Vagina (tissue), 2 donors: ENCODE measurements at places on chromosomes 6 and 20. TPM values are rescaled to one million over a fixed set of nuclear protein-coding genes. Genes with fewer than 3 reads are reported as not detected.

- no peaks in the 10 kb centered on the region for H3K36me3 ChIP-seq
- H3K4me1 ChIP-seq = peaks cover 34% of the 10 kb centered on the region
- no peak for DNase-seq
- no peak overlapping the region for H3K27ac ChIP-seq
- no peak overlapping the region for H3K4me3 ChIP-seq
These were observed 90.3 kb downstream of the SNX5 start for GRCh38 chr20:17878069-17878911.

DNA sequence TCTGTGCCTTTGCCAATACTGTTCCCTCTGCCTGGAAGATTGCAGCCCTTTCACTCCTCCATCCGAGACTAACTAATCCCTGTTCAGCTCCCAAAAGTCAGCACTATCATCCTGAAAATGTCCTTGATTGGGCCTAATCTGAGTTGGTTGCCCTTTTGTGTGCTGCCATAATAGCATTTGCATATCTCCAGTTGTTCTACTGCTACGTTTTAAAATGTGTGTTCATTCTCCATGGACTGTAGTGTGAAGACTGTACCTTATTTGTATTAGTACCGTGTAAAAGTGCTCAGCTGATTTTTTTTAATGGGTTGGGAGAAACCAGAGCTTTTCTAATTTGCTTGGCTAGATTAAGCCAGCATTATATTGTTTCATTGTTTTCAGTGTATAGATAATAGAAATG, 401.3 kb downstream of the LAMA2 start:
- no peaks in the 10 kb centered on the region for H3K4me1 ChIP-seq
- H3K36me3 ChIP-seq = no peaks in the 10 kb centered on the region
- DNase-seq = no peak
- no peaks in the 10 kb centered on the region for H3K27me3 ChIP-seq
- no peak overlapping the region for H3K27ac ChIP-seq
- no peak overlapping the region for H3K4me3 ChIP-seq

GRCh38 chr6:160004419-160005175, 35.7 kb downstream of the IGF2R start:
- H3K4me1 ChIP-seq = peaks cover 44% of the 10 kb centered on the region
- no peaks in the 10 kb centered on the region for H3K36me3 ChIP-seq
- H3K4me3 ChIP-seq = no peak overlapping the region
- H3K27me3 ChIP-seq = no peaks in the 10 kb centered on the region
- no peak overlapping the region for H3K27ac ChIP-seq

DNA sequence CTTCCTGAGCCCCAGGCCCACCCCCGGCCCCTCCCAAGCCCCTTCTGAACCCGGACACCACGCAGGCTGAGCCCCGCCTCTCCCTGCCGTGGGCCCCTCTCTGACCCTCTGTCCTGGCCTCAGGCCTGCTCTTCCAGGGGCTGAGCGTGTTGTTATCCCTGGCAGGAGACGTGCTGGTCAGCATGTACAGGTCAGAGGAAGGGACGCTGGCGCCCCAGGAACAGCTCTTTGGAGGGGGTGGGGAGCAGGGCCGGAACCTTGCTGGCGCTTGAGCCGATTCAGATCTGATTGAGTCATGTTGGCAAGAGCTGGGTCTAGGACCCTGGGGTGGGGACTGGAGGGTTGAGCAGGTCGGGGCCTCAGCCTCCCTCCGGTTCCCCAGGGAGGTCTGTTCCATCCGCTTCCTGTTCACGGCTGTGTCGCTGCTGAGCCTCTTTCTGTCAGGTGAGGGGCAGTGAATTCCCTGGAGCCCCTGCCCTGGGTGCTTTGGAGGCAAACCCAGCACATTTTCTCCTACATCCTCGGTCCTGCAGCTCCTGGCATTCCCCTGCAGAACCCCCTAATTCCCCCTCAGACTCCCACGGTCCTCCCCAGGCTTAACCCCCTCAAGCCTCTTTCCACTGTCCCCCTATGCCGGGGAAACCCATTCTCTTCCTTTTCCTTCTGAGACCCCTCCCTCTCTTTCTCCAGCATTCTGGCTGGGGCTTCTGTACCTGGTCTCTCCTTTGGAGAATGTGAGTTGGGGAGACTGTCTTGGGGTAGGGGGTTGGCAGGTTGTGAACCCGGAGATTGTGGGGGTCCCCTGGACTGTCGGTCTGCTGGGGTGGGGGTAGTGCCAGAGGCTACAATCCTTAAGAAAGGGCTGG, 2.0 kb downstream of the SPAG4 start:
- peak overlapping the region; percentile 87 for H3K27ac ChIP-seq
- peak overlapping the region; percentile 57 for H3K4me3 ChIP-seq
- H3K4me1 ChIP-seq = peaks cover 33% of the 10 kb centered on the region
- no peak for DNase-seq

Gene RBPJL
- not detected for total RNA-seq

Gene BACH2
- total RNA-seq = 6.4 TPM

Gene TMEM239
- not detected for total RNA-seq

DNA sequence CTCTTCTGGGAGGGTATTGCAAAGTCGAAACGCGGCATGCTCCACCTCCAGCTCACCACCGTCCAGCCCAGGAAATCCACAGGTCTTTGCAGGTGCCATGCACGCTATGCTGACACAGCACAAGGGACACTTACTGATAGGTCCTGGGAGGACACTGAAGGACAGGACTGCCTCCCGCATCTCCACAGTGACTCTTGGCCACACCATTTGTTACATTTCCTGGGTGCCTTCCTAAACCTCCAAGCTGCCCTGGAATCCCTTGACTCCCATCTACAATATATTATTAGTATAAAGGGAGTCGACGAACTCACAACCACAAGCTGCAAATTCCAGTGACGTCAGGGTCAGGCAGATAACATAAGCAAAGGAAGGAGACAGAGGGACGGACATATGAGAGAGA, 106.9 kb downstream of the JPH2 start:
- H3K36me3 ChIP-seq = no peaks in the 10 kb centered on the region
- no peak for DNase-seq
- no peak overlapping the region for H3K4me3 ChIP-seq
- no peak overlapping the region for H3K27ac ChIP-seq

DNA sequence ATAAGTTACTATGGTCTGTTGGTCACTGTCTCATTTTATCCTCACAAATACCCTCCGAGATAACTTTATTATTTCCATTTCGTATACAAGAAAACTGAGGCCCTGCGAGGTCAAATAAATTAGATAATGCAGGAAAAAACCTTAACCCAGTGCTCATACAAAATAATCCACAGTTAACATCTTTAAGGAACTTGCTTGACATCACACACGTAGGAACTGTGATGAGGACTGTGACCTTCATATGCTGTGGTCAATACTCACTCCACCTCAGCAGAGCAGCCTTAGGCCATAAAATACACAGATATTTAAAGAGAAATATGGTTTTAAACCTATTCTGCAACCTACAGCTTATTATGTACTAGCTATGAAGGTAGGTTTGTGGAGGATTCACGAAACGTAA, 34.3 kb downstream of the PRDM1 start:
- peaks cover 7% of the 10 kb centered on the region for H3K4me1 ChIP-seq
- no peaks in the 10 kb centered on the region for H3K27me3 ChIP-seq
- no peak overlapping the region for H3K27ac ChIP-seq
- DNase-seq = no peak

DNA sequence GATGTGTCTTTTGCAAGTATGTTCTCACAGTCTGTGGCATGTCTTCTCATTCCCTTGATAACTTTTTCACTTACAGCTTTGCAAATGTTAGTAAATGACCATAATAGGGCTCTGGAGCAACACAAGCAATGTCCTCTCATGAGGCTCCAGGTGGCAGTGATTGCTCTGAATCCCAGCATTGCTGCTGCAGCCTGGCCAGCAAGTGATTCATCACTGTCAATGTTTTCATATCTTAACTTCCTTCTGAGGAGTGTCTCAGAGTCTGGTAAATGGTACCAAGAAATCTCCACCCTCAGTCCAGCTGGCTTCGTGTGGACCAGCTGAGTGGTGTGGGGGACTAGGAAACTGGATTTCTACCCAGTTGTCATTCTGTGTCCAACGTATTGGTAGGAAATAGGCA, 139.6 kb downstream of the MYLK4 start:
- H3K36me3 ChIP-seq = no peaks in the 10 kb centered on the region
- H3K4me1 ChIP-seq = no peaks in the 10 kb centered on the region
- DNase-seq = no peak
- H3K27me3 ChIP-seq = no peaks in the 10 kb centered on the region

GRCh38 chr6:138814179-138814834, 18.4 kb downstream of the ECT2L start:
- no peak overlapping the region for H3K27ac ChIP-seq
- H3K36me3 ChIP-seq = no peaks in the 10 kb centered on the region

DNA sequence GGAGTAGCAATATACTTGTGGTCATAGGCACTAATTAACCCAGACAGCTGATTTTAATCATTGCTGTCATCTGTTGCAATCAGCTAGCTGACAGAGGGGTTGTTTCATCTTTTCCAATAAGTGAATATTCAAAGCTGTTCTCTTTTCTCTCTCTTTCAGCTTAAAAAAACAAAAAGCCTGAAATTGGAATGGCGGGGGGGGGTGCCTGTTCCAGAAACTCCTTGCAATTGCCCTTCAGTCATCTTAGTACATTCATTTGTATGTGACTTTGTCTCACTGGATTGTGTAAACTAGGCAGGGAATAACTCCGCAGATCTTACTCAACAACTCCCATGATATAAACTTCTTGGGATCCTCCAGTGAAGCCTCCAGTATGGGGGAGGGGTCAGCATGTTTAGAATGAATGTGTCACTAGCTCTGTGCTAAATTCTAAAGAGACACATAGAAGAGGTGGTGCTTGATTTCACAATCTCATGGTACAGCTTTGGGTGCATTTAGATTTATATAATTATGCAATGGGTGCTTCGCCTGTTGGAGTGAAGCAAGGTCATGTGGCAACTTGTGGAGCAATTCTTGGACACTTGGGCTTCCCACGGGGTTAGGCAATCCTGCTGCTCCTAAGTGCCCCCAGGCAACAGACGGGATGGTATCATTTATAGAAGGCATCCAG, 40.1 kb downstream of the SLC24A3 start:
- peaks cover 73% of the 10 kb centered on the region for H3K4me1 ChIP-seq
- H3K36me3 ChIP-seq = no peaks in the 10 kb centered on the region
- no peak overlapping the region for H3K4me3 ChIP-seq
- no peaks in the 10 kb centered on the region for H3K27me3 ChIP-seq
- H3K27ac ChIP-seq = peak overlapping the region; percentile 62

- no peak for DNase-seq
- no peak overlapping the region for H3K4me3 ChIP-seq
- H3K36me3 ChIP-seq = peaks cover 60% of the 10 kb centered on the region
- H3K4me1 ChIP-seq = peaks cover 15% of the 10 kb centered on the region
- no peak overlapping the region for H3K27ac ChIP-seq
- no peaks in the 10 kb centered on the region for H3K27me3 ChIP-seq
These were observed 28.5 kb downstream of the CDC5L start for GRCh38 chr6:44415873-44416502.

Gene MDFI
- total RNA-seq = 37.3 TPM

Gene HSPA1L
- total RNA-seq = 0.98 TPM

- H3K4me1 ChIP-seq = no peaks in the 10 kb centered on the region
- H3K36me3 ChIP-seq = peaks cover 5% of the 10 kb centered on the region
- DNase-seq = no peak
- H3K4me3 ChIP-seq = no peak overlapping the region
- H3K27ac ChIP-seq = no peak overlapping the region
These were observed 24.5 kb upstream of the TCFL5 start for GRCh38 chr20:62885896-62886708.

GRCh38 chr6:107668743-107669474, 155.2 kb downstream of the SCML4 start:
- peaks cover 9% of the 10 kb centered on the region for H3K4me1 ChIP-seq
- no peak overlapping the region for H3K4me3 ChIP-seq
- no peaks in the 10 kb centered on the region for H3K27me3 ChIP-seq
- H3K36me3 ChIP-seq = no peaks in the 10 kb centered on the region
- DNase-seq = no peak

GRCh38 chr6:102549221-102549874, 1155.8 kb downstream of the GRIK2 start:
- no peaks in the 10 kb centered on the region for H3K4me1 ChIP-seq
- H3K36me3 ChIP-seq = no peaks in the 10 kb centered on the region
- no peaks in the 10 kb centered on the region for H3K27me3 ChIP-seq
- no peak overlapping the region for H3K27ac ChIP-seq

Gene EPHA7
- total RNA-seq = 2.7 TPM

Gene SSR1
- 48.1 TPM for total RNA-seq

GRCh38 chr6:128515550-128516513, 4.6 kb downstream of the PTPRK start:
- H3K27me3 ChIP-seq = no peaks in the 10 kb centered on the region
- peaks cover 58% of the 10 kb centered on the region for H3K4me1 ChIP-seq
- DNase-seq = no peak
- no peak overlapping the region for H3K4me3 ChIP-seq
- H3K27ac ChIP-seq = peak overlapping the region; percentile 8

- peaks cover 3% of the 10 kb centered on the region for H3K36me3 ChIP-seq
- H3K4me1 ChIP-seq = no peaks in the 10 kb centered on the region
- no peak overlapping the region for H3K4me3 ChIP-seq
- H3K27ac ChIP-seq = no peak overlapping the region
These were observed 11.5 kb downstream of the TOMM6 start for GRCh38 chr6:41798901-41799558.

Gene SHLD1
- total RNA-seq = 0.98 TPM

Gene ZKSCAN3
- total RNA-seq = 2.9 TPM

GRCh38 chr6:17354700-17355403, 38.5 kb upstream of the CAP2 start:
- no peak for DNase-seq
- no peak overlapping the region for H3K4me3 ChIP-seq

GRCh38 chr20:55269913-55270312, 735.4 kb downstream of the CBLN4 start:
- no peak overlapping the region for H3K27ac ChIP-seq
- no peaks in the 10 kb centered on the region for H3K27me3 ChIP-seq
- no peak overlapping the region for H3K4me3 ChIP-seq
- H3K4me1 ChIP-seq = no peaks in the 10 kb centered on the region
- DNase-seq = no peak

GRCh38 chr6:166600931-166601330, 14.5 kb upstream of the RAMACL start:
- H3K4me1 ChIP-seq = peaks cover 25% of the 10 kb centered on the region
- DNase-seq = no peak
- H3K36me3 ChIP-seq = no peaks in the 10 kb centered on the region
- H3K27ac ChIP-seq = no peak overlapping the region
- H3K4me3 ChIP-seq = no peak overlapping the region

DNA sequence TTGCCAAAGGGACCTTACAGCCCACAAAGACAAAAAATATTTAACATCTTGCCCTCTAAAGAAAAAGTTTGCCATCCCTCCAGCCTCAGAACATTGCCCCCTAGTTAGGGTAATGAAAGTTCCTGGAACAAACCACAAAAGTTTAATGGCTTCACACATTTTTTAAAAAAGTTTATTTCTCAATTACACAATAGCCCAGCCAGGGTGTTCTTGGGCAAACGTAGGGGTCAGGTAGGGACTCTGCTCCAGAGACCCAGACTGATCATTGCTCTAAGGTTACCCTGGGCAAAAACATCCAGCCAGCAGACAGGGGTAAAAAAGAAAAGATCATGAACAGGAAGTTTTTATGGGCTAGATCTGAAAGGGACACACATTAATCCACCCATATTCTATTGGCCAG, 4.5 kb upstream of the ISM1 start:
- no peak for DNase-seq
- H3K27ac ChIP-seq = no peak overlapping the region
- H3K36me3 ChIP-seq = no peaks in the 10 kb centered on the region
- peaks cover 18% of the 10 kb centered on the region for H3K4me1 ChIP-seq
- no peaks in the 10 kb centered on the region for H3K27me3 ChIP-seq

Gene STK35
- 11.5 TPM for total RNA-seq

Gene TRERF1
- 20.6 TPM for total RNA-seq

GRCh38 chr6:144093658-144094057, 1.7 kb downstream of the SF3B5 start:
- DNase-seq = no peak
- peaks cover 20% of the 10 kb centered on the region for H3K4me1 ChIP-seq
- H3K27ac ChIP-seq = no peak overlapping the region
- H3K4me3 ChIP-seq = no peak overlapping the region
- no peaks in the 10 kb centered on the region for H3K27me3 ChIP-seq
